EH (cell line): ENCODE measurements at places on chromosomes 2 and 18.
A peak's percentile ranks its signal among the peaks of the same experiment; 100 is the strongest.

DNA sequence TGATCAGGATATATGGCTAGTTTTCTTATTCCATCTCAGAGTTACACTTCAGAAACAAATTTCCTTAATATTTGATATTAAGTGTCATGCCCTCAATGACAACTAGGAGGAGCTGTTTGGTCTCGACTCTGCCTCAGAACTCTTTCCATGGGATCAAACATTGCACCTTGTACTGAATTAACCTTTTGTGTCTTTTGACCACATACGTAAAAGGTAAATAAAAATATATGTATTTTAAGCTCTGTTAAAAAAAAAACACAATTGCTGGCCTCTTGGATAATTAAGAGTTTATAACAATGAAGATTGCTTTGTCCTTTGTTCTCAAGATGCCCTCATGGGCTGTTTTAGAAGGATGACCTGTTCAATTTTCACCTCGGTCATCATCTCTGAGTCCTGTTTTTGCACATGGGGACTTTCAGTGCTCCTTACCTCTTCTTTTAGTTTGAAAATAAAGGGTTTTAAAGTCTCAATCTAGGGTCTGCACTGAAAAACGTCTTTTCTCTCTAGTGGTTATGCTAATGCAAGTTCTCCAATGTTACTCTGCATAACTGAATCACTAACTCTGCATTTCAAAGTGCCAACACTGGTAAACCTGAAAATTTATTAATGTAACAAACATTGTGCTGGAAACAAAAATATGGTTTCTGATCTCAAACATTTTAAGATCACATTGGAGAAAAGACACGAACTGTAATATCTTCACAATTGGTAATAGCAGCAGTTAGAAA lies 18.8 kb upstream of the FN1 start:
- peak; percentile 44 for DNase-seq

DNA sequence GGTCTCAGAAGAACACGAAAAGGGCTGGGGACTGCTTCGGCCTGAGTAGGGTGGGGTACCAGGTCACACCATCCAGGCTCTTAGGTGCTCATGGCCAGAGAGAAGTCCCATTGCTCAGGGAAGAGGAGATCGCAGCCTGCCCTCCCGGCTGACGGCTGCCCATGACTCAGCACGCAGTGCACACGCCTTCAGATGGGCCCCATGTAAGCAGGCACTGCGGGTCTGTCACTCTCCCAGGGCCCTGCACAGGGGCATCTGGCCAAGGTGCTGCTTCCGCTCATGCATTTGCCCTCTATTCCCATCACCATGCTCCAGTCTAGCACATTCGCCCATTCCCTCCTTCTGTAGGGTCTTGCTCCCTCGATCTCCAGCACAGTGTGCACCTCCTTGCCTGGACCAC lies 34.7 kb downstream of the SFXN5 start:
- no peak for DNase-seq

DNA sequence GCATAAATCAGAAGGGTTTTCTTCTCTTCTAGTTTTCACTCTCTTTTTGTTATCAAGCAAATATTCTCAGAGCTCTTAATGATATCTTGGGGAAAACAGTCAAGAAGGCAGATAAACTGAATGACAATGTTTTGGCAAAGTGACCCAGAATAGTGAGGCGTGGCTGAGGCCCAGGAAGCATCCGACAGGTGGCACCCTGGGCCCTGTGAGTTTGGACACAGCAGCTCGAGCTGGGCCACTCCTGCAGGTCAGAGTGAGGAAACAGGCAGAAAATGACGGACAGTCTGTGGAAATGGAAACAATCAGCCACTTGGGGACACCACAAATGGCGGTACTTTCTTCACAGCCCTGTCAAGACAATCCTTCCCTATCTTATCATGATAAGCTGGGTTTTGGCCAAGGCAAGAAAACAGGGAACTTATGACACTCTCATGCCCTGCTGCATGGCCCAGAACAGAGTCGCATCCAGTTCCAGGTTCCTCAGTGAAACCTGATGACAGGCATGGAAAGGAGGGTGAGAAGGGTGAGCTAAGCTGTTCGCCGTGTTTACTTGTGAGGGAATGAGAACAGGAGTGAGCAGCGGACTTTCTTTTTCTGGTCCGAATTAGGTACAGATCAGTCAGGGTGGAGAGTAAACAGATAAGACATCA lies 32.1 kb downstream of the MRPL44 start:
- no peak for DNase-seq

DNA sequence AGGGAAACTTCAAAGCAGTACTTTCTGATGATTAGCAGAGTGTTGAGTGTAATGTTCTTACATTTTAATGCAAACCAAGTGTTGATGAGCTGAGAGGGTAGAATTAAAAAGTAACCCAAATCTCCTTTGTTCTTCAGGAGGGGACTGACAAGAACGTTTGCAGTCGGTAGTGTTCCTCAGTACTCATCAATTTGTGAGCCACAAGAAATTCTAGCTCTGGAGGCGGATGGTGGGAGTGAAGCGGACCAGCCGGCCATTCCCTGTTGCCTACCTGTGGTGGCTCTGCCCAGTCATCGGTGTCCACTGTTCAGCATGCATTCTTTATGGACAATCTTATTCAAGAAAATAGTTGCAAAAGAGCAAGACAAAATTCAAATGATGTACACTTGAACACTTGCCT lies 438.6 kb upstream of the POU3F3 start:
- no peak for DNase-seq

DNA sequence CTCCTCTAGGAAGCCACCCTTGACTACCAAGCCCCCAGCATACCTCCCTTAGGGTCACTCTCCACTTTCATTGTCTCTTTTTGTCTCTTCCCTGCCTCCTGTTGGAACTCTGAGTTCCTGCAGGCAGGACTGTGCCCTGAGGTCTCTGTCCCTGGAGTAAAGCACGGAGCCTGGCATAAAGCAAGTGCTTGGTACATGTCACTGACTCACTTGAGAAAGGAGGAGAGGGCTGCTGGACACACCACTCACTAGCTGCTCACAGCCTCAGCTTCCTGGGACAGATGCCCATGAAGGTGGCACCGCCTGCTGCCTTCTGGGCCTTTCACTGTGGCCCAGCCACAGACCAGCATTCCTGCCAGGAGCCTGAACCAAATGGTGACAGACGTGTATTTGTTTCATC lies 64.4 kb downstream of the RPIA start:
- no peak for DNase-seq

GRCh38 chr2:170335351-170335750 lies 157.4 kb downstream of the MYO3B start:
- DNase-seq, result no peak

DNA sequence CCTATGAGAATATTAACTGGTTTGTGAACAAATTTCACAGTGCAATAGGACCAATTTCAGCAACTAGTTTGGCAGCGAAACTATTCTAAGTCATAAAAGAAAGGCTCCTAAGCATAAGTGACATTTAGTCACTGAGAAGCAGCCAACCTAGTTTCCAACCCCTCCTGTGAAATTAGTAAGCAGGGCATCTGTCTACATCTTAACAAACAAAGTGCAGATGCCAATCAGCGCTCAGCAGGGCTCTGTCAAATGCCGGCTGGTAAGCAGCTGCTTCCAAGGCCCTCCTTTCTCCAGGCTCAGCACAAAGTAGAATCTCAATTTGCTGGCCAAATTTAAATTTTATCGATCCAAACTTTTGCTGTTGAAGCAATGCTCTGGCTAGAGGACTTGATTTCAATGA lies 124.7 kb downstream of the ICOS start:
- DNase-seq, result no peak

GRCh38 chr2:196827356-196827755 lies 18.2 kb upstream of the C2orf66 start:
- no peak for DNase-seq

DNA sequence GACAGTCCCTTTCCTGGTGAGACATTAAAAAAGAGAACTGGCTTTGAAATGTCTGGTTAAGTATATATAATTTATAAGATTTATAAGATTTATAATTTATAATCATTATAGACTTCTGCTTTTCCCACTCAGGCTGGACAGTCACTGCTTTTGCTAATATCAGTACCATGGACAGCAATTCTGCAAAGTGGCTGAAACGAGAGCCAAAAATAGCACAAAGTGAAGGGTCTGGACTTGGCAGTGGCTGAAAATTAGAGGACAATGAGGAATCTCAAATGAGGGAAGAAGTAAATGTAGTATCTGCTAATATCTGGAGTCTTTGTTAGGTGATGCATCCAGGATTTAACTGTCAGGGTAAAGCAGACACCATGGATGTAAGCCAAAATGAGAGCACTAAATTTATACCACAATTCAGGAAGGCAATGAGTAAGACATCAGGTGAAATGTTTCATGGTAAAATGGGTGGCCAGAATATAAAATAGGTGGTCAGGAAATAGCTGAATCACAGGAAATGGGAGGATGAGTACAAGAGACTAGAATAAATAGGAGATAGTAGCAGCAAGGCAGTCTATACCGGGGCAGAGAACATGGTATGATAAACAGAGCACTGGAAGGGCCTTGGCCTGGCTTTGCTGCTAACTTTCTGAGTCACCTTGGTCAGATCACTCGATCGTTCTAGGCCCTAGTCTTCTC lies 39.6 kb upstream of the BOD1L2 start:
- DNase-seq, result peak; percentile 53

GRCh38 chr2:236626391-236627150 lies 56.9 kb downstream of the ACKR3 start:
- no peak for DNase-seq

GRCh38 chr2:103960129-103960513 lies 893.8 kb upstream of the POU3F3 start:
- DNase-seq, result no peak

DNA sequence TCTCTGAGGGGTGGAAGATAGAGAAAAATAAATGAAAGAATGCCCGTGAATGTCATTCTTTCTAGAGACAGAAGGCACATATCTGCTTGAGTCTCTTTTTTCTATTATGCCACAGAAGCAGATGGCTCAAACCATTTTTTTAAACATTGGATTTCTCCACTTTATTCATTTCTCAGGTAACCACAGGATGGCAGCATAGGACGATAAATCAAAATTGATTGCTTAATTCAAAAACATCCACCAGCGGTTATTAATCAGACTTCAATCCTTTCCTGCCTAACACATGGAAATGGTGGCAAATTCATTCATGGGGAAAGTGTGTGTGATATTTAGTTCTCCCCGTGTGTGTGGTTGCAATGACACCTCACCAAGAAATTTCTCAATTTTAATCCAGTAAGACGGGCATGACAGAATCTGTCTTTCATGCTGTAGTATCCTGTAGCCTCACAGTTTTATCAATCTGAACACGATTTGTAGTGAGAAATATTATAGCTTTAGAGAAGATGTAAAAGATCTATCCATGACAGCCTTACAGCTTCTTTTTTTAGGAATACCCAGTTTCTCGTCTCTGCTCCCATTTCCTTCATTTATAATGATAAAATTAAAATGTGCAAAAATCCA lies 72.2 kb downstream of the DSC3 start:
- peak; percentile 0 for DNase-seq

- no peak for DNase-seq
Measured at GRCh38 chr2:10348891-10349290, 46.2 kb downstream of the HPCAL1 start.

- peak; percentile 29 for DNase-seq
Measured at GRCh38 chr2:31828891-31829290, 181.9 kb downstream of the MEMO1 start.

- DNase-seq, result no peak
Measured at GRCh38 chr2:181859803-181860202, 31.7 kb upstream of the ITPRID2 start.

GRCh38 chr2:136651456-136652010 lies 113.8 kb upstream of the THSD7B start:
- no peak for DNase-seq

DNA sequence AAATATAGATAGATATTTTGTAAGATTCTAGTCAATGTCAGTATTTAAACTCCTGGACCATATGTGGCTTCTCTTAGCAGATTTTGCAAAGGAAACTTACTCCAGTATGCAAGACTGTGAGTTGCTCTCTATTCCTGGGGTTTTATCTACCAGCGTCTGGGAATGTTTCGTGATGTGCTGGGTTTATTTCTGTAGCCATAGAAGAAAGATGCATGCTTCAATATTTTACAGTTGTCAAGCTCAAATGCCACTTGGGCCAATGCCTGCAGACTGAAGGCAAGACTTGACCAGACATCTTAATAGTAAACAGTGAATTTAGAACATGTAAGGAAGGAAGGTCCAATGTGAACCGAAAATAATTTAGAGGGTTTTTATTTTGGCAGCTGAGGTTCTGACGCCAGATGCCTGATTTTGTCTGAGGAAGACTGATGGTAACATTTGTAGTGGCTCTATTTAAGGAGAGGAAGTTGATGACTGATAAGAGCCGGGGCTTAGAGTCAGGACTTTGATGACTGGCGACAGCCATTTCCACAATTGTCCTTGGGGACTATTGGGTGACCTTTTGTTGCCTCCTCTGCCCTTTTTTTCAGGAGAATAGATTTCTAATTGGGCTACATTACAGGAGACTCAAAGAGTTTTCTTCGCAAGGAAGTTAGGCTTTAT lies 154.3 kb downstream of the RAPGEF4 start:
- no peak for DNase-seq

DNA sequence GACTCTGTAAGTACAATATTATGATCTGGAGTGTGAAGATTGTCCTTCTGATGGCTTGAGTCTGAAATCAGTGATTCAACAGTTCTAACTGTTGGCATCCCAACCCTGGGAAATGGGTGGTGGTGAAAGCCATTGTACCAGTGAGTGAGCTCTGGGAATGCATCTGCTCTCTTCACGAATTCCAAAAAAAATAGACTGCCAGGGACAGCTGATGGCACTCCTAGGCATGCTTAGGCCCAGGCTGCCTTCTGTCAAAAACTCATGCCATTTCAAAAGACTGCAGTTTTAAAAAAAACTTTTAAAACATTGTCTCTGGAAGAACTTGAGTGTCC lies 20.3 kb downstream of the OXER1 start:
- DNase-seq, result no peak

GRCh38 chr2:71568103-71568502 lies 114.7 kb downstream of the DYSF start:
- no peak for DNase-seq

DNA sequence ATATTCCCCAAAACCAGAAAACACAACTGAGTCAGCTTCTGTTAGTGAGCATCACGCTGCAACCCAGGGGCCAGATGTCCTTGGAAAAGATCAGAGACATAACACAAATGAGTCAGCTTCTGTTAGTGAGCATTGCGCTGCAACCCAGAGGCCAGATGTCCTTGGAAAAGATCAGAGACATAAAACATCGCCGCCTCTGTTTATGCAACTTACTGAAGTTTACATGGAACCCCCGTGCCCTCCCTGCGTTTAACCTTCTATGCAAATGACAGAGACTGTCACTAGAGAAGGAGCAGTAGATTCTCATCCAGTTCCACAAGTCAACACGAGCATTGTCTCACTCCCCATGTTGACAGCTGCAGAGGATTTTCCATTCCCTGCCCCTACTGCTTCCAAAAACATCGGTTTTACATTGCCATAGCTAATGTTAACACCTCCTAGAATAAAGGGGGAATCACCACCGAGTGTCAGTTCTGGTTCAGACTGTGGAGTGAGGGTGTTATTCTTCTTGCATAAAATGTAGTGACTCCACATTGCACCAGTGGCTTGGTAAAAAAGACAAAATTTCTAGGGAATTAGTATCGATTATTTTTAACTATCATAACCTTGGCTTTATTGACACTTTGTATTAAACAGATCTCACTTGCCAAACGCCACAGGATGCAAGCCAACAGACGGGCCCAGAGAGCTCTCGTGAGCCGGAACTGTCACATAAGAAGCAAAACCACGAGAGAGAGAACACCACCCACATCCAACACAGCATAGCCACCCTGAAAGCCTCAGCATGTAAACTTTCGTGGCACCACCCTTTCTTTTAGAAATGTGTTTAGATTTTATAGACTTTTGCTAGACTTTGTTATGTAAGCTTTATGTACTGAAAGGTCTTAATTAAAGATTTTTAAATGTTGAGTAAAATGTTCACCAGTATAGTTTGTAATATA lies 87.7 kb downstream of the SH3YL1 start:
- DNase-seq, result peak; percentile 18

GRCh38 chr18:58533766-58534165 lies 95.1 kb downstream of the ALPK2 start:
- DNase-seq, result no peak
